ENCODE measurements at places on chromosomes 7 and 10.
A peak's percentile ranks its signal among the peaks of the same experiment; 100 is the strongest.

DNA sequence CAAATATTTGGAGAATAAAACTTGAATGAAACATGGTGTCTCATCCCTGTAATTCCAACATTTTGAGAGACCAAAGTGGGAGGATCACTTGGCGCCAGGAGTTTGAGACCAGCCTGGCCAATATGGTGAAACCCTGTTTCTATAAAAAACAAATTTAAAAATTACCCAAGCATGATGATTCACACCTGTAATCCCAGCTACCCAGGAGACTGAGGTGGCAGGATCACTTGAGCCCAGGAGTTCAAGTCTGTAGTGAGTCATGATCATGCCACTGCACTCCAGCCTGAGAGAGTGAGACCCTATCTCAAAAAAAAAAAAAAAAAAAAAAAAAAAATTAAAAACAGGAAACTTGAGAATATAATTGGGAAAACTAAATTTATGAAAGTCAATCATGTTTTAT is 481.1 kb downstream of the SEMA3D start:
- no peak for DNase-seq

DNA sequence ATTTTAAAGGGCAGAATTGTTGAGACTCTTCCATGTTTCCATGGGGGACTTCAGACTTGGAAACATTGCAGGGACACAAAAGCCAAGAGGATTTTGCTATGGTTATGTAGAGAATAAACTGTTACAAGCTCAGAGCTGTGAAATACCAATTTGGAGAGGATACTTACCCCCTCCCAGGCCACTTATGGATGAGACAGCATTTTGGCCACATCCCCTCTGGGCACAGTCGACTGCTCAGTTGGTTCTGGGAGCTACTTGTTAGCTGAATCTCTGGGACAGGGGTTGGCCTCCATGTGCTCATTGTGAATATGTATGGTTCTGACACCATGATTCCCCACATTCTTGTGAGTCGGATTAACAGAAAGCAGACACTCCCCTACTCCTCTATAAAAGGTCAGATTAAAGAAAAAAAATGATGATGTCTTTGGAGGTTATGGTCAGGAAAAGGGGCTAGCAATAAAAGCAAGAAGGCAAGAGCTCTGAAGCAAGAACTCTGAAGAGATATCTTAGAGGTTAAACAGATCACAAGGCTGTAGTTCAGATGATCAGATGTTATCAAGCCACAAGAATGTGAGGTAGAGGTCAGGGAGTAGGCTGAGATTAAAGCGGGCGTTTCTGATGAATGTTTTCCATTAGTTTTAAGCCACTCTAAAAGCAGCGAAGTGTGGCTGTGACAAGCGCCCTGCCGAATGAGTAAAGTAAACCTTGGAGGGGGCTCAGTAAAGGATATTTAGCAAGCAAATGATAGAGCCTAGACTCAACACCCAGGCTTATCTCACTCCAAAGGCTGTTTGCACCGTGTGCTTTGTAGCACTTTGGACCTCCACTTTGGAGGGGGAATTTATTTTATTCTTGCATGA is 17.2 kb downstream of the STAMBPL1 start:
- DNase-seq: no peak

DNA sequence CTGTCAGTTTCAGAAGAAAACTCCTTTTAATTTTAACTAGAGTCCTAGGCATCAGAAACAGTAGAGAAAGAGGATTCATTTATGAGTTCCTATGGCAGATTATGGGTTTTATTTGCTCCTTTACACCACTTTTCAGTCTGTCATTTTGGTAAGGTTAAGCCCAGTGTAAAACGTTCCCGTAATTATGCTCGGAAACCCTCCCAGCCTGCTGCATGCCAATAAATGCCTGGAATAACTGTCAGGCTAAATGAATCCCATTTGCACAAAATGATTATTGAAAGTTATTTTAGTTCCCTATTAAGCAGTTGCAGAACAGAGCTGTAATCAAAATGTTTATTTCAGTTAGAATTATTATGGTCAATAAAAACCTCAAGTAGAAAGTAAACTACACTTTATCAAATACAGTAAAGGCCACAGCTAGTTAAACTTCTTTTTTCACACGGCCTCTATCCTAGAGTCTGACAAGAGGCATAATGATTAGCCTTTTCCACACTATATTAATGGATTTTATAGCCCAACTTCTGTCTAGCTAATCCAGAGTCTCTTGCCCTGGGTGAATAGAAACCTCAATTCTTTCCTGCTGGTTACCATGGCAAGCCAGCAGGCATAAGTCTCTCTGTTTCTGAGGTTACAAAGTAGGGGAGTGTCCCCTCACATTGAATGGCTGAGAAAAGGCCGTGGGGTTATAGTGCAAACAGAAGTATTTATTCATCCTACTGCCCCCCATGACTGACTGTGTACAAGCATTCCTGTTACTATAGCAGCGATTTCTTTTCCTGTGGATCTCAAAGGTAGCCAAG is 80.8 kb upstream of the NPVF start:
- DNase-seq: no peak

DNA sequence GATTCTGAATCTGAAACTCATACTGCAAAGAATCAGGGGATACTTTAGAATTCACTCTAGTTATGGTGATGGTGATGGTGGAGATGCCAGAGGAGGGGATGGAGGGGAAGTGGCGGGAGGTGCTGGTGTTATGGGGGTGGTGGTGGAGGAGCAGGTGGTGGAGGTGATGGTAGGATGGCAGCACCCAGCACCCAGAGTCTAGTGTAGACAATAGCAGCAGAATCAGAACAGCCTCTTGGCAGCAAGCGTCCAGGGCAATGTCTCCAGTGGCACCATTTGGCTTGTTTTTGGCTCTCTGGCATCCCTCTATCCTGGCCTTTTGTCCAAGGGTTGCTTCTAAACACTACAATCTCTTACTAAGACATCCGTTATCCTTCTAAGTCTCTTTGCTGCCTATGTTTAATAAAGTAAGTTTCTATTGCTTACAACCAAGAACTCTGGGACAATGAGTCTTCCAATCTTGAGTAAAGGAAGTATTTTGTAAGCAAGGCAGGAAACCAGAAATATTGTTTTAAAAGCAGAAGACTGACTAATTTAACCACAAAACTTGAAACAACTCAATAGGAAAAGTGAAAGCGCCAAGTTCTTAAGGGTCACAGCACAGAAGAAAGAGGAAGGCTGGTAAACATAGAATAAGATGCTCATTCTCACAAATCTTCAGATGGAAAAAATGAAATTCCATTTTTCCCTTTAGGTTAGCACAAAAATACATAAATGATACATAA is 42.4 kb upstream of the GDF10 start:
- no peak for DNase-seq

- DNase-seq: no peak
Observed at GRCh38 chr7:151174246-151175046, 7.0 kb upstream of the GBX1 start.

DNA sequence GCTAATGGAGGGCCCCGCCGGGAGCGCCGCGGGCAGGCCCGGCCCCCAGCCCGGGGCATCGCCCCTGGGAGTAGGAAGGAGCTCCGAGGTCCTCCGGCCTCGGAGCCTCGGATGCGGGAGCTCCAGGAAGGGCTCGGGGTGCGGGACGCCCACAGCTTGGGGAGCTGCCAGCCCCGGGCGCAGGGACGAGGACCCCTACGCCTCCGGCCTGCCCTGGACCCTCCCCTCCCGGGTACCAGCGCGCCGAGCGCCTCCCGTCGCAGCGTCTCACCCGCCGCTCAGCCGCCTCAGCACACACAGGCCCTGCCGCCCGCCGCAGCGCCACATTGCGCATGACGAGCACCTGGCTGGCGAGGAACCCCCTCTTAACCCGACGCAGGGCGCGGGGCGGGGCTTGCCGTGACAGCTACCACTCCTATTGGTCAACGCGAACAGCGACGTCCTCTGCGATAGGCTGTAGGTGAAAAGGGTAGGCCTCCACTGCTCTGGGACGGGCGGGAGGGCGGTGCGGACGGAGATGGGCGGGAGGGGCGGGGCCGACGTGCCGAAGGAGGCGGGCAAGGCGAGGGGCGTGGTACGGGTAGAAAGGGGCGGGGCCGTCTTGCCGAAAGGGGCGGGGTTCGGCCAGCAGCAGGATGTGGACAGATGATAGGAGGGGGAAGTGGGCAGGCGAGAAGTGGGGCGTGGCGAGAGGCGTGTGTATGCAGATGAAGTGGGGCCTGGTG is at the start of gene PITRM1:
Gene PITRM1 (minus strand): TSS at position 337 of the 725 bp plus-strand sequence. CDS start 10 bp downstream, at position 327.
- DNase-seq: peak; percentile 91

DNA sequence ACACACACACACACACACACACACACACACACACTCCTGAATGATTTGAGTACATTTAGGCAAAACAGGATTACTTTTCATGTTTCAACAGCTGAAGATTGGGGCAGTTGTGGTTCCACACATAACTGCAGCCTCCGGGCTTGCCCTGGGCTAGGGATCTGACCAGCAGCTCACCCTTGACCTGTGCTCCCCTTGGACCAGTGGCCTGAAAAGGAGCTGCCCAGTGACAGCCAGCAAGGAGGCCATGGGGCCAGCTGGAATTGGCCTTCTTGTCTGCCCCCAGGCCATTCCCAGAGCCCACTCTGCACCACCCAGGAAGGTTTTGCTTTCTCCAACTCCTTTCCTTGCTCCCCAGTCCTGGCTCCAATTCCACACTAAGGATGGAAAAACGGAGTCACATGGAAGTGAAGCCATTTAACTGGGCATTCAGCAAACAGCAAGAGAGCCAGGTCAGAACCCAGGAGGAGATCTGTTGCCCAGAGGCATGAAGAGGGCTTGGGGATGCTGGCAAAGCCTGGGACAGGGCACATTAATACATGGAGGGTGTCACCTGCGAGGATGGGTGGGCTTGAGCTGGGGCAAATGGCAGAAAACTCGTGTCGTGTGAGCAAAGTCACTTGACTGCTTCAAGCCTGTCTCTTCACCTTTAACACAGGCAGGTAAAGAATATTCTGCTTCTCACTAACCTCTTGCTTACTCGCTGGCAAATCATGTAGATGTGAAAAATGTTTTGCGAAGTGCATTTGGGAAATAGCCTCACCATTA is 61.5 kb upstream of the GDF10 start:
- no peak for DNase-seq

- DNase-seq: no peak
Observed at GRCh38 chr10:35613597-35614226, 8.6 kb downstream of the GJD4 start.

GRCh38 chr10:75606203-75606779 is 174.9 kb downstream of the LRMDA start:
- DNase-seq: no peak

Data from NCI-H1694 treated with DMSO at 0.1 percent for 48 hours (cell line).